ENCODE measurements at places on chromosomes 4 and X.
A peak's percentile ranks its signal among the peaks of the same experiment; 100 is the strongest.

DNA sequence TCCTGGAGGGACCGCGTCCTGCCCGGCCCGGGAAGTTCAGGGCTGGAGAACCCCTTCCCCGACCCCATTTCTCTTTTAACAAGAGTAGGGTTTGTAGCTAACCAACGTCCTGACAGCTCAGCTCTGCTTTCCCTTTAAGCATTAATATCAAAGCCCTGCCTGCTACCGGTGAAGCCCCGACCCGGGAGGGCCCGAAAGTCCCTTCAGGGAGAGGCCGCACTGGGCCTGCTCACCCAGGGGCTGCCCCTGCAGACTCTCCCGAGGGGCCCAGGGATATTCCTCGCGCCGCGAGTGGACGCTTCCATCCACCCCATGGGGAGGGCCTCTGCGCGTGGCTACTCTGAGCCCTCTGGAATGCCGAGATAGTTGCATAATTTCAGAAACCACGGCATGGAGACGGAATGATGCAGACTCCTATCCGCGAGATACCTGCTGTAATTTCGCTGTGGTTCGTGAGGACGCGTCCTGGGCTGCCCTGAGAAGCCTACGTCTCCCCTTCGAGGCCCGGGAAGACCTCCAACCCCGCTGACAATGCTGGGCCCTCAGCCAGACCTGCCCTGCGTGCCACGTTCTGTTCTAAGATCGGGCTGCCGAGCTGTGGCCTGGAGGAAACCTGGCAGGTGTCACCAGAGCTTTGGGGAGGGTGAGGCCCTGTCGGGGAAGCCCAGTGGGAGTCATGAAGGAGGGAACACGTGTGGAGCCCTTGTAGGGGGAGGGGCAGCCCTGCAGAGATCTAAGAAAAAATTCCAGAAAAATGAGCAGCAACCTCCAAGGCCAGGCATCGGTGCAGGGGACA is 999 bp upstream of the CTBP1 start:
- DNase-seq, result peak; percentile 58

GRCh38 chr4:142356801-142357200 is 489.3 kb downstream of the INPP4B start:
- no peak for DNase-seq

GRCh38 chr4:185567381-185568376 is 32.4 kb upstream of the PDLIM3 start:
- no peak for DNase-seq

GRCh38 chrX:78886550-78886949 is 58.6 kb upstream of the P2RY10 start:
- DNase-seq, result no peak

DNA sequence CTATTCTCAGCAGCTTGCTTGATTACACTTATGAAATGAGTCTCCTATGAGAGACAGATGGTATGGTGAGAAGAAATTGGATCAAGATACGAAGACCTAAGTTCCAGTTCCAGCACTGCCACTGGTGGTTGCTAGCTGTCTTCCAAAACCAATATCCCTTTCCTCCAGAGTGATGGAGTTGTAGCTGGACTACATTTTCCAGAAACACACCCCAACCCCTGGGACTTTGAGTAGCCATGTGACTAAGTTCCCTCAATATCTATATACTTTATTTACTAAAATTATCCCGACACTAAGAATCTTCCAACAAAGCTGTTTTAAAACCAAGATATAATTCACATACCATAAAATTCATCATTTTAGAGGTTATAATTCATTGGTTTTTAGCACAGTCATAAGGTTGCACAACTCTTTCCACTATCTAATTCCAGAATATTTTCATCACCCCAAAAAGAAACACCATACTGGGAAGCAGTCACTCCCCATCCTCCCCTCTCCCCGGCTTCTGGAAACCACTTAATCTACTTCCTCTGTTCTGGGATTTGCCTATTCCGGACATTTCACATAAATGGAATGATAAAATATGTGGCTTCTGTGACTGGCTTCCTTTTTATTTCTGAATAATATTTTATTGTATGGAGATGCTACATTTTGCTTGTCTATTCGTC is 118.0 kb downstream of the MANBA start:
- no peak for DNase-seq

- DNase-seq, result no peak
Observed at GRCh38 chrX:2464677-2465166, 36.1 kb downstream of the DHRSX start.

GRCh38 chr4:108751321-108751720 is 11.5 kb downstream of the ETNPPL start:
- no peak for DNase-seq

GRCh38 chrX:46683048-46683447 is 75.9 kb downstream of the SLC9A7 start:
- no peak for DNase-seq

DNA sequence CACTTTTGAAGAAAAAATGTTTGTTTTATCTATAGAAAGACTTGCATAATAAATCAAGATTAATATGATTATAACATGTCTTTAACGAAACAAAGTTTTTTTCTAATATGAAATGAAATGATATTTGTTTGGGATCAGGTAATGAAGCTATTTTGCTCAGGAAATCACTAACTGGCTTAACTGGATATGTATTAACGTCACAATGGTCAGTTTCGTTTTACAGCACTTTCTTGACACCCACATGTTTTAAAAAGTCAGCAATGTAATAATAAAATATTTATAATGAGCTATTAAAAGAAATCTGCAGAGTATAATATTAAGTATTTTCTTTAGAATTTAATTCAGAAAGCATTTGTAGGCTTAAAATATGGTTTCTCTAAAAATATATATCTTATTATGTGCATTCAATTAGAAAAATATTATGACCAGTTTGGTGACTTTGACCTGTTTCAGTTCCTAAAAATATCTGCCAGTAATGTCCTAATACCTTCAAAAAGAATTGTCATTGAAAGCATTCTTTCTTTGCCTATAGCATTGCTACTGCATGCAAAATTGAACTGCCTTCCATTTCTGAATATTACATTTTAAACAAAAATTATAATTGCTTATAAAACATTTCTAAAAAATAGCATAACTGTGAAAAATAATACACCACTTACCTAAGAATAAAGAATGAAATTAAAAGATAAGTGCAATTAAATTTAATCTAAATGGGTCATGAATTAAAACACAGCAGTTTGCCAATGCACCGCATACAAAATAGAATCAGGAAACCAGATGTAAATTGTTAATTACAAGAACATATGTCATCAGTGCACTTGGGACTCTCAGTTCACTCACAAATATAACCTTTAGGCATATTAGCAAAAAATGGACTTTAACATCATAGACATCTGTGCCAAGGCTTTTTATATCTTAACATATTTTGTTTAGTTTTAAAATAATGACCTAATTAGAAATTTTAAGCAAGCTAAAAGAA is 31.6 kb downstream of the TIGD2 start:
- no peak for DNase-seq

GRCh38 chr4:78710536-78710935 is 65.6 kb upstream of the BMP2K start:
- no peak for DNase-seq

GRCh38 chrX:36898301-36898700 is 109.9 kb upstream of the FAM47C start:
- DNase-seq, result no peak

DNA sequence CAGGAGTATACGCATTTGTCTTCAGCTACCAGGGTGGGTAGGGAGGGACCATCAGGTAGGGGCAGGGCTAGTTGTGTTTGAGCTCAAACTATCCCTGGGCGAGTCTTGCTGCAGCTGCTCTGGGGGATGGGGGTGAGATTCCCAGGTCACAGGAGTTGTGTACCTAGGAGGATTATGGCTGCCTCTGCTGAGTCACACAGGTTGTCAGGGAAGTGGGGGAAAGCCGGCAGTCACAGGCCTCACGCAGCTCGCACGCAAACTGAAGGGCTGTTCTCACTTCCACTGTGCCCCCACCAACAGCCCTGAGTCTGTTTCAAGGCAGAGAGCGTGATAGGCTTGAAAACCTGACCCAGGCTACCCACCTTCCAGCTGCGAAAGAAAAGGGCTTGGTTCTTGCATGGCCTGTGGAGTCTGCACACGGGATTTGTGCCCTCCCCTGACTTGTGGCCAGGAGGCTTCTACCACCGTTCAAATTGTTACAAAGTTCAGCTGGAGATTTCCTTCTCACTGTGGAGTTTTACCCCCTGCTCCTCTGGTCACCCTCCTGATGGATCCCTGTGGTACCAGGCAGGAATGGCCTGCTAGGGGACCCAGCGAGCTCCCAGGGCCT is 63.8 kb downstream of the ARFIP1 start:
- DNase-seq, result no peak

DNA sequence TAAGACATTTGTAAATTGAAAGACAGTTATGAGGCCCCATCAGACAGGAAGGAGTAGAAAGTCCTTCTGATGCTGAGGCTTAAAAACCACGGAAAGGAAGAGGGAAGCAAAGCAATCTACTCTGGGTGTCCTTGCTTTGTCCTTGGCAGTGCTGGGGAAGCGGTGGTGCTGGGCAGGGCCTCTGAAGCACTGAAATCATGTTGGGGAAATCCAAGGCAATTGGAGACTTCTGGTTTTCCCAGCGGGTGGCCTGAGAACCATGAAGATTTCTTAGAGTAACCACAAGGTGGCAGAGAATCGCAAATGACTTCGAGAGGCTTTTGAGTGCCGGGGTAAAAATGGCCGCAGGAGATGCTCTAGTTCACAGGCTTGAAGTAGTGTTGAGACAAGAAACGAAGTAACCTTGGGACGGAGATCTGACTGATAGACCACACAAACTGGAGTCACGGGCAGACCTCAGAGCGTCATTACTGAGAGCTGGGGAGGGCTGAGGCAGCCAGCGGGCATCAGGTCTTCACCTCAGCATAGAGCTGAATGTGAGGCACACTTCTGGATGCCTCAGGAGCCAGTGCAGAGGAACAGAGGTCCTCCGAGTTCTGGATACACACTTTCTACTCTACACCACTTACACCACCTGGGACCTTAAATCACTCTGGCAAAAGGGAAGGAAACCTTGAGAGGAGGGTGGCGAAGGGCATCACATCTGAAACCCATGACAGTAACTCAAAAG is 130.7 kb upstream of the GPRIN3 start:
- DNase-seq, result peak; percentile 13

GRCh38 chr4:141999446-142000143 is 363.2 kb downstream of the IL15 start:
- no peak for DNase-seq

GRCh38 chrX:153562546-153562945 is 36.4 kb downstream of the CCNQ start:
- no peak for DNase-seq

GRCh38 chr4:124415146-124415545 is 297.4 kb downstream of the ANKRD50 start:
- no peak for DNase-seq

GRCh38 chr4:150212927-150213326 is 134.7 kb downstream of the DCLK2 start:
- no peak for DNase-seq

- DNase-seq, result no peak
Observed at GRCh38 chr4:23130845-23131244, 438.1 kb downstream of the GBA3 start.

GRCh38 chr4:1871471-1872021 is 353 bp downstream of the NSD2 start:
- peak; percentile 48 for DNase-seq

GRCh38 chr4:60913671-60914070 is 286.5 kb upstream of the ADGRL3 start:
- DNase-seq, result peak; percentile 56

GRCh38 chr4:156248917-156249316 is 295.3 kb upstream of the CTSO start:
- DNase-seq, result no peak

DNA sequence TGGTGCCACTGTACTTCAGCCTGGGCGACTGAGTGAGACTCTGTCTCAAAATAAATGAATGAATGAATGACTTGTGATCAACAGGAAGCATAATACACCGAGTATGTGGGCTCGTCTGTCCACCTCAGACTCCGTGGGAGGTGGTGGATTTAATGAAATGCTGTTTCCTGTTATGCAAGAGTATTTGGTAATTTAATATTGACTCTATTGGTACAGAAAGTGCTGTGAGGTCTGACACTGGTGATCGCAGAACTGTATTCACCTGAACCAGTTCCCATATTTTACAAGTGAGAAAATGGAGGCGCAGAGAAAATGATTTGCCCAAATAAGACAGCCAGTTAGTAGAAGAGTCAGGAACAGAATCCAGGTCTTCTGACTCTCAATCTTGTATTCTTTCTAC is 423.3 kb downstream of the RAPGEF2 start:
- no peak for DNase-seq

DNA sequence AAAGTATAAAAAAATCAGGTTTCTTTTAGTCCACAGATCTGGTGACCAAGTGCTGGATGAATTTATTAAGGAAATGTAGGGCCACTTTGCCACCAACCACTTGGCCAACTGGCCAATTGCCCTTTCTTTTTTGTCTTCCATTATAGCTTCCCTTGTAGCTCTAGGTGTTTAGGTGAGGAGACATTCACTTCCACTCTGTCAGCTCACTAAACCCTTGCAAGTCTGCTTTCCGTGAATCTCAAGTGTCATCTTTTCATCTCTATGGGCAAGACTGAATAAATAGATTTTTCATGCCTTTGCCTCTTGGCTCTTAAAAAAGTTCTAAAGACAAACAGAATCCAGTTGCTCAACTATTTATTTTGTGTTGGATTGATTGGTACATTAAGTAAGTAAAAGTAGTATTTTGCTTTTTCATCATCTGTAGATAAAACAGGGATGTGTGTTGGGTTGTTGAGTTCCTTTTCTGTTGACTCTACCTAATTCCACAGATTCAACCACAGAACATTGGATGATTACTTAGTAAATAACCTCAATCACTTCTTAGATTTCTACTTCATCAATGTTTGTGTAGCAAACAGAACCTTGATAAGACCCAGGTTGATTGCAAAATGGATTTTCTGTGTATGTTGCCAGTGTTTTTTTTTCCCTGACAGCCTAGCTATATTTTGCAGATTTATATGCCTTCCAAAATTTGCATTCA is 68.1 kb upstream of the GRXCR1 start:
- DNase-seq, result no peak

DNA sequence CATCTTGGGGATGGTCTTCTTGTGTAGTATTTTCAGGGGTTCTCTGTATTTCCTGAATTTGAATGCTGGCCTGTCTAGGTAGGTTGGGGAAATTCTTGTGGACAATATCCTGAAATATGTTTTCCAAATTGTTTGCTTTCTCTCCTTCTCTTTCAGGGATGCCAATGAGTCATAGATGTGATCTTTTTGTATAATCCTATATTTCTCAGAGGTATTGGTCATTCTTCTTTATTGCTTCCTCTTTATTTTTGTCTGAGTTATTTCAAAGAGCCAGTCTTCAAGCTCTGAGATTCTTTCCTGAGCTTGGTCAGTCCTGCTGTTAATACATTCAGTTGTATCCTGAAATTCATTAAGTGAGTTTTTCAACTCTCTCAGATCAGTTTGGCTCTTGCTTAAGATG is 73.1 kb downstream of the MAMLD1 start:
- DNase-seq, result no peak

- DNase-seq, result peak; percentile 49
Observed at GRCh38 chr4:13541720-13542576, 2.4 kb downstream of the NKX3-2 start.
